ENCODE measurements at places on chromosomes 7 and 10.

- no peak for DNase-seq
Observed at GRCh38 chr7:139741789-139742344, 35.9 kb downstream of the HIPK2 start.

DNA sequence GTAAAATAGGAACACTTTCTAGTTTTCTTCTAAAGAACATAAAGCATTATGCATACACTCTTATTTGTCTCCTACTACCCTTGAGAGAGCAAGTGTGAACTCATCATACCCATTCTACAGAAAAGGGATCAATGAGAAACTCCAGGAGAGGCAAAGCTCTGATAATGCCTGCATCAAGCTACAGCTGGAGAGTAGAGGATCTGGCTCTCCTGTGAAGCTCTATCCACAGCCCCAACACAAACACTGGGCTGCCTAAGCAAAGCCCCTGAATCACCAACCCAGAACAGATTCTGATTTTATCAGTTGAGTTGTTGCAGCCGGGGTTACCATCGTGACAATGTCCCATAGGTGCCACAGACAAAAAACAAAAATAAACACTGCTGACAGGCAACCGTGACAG, 74.9 kb downstream of the NUDCD3 start:
- no peak for DNase-seq

DNA sequence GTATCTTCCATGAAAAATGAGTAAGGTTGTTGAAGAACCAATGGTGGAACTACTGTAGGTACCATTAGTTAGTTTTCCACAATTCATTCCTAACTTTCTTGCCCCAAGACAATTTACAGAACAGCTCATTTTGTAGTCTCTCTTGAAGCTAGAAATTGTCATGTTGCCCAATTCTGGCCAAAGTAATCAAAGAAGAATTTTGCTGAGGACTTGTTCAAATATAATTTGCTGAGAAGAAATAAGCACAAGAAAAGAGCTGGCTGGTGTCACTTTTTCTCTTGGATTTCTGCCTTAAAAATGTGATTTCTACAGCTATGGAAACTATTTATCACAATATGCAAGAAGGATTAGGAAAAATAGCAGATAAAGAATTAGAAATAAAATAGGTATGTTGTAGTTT, 199.2 kb upstream of the SEMA3A start:
- no peak for DNase-seq

- DNase-seq: peak; percentile 8
Observed at GRCh38 chr7:43905956-43906330, 453 bp downstream of the URGCP start.

DNA sequence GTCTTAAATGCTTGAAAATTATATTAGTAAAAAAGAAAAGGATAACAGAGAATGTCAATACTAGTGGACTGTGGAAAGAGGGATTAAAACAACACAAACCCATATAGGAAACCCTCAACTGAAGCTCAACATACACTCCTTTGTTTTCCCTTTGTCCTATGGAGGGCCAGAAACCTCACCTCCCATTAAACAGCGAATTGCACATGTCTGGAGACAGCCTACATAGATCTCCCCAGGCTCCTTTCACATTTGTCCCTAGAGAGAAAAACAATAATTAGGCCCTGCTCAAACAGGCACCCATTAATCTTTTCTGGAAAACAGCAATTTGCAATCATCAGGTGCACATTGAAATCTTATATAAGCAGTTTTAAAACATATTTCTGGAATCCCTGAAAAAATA, 87.6 kb upstream of the SEMA3D start:
- DNase-seq: no peak
